ENCODE measurements at places on chromosomes 12 and 14.

DNA sequence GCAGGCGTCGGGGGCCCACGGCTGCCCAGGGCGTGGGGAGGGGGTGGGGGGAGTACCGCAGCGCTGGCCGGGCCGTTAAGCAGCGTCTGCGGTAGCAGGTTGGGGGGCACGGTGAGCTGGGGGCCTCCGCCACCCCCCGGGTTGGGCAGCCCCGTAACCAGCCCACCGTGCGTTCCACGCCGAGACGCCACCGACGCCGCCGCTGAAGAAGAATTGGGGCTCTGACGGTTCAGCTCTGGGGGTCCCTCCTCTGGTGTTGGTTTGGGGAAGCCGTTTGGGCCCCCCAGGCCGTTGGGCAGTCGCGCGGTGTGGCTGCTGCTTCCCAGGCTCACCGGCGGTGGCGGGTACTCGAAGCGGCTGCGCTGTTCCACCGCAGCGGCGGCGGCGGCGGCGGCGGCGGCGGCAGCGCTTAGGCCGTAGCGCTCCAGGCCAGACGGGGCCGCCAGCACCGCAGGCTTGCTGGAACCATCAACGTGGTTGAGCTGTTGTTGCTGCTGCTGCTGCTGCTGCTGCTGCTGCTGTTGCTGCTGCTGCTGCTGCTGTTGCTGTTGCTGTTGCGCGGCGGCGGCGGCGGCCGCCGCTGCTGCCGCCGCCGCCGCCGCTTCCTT lies 1.5 kb downstream of the IRF2BPL start:
- no peak for DNase-seq

- no peak for DNase-seq
Measured at GRCh38 chr14:37114559-37114958, 57.8 kb downstream of the SLC25A21 start.

DNA sequence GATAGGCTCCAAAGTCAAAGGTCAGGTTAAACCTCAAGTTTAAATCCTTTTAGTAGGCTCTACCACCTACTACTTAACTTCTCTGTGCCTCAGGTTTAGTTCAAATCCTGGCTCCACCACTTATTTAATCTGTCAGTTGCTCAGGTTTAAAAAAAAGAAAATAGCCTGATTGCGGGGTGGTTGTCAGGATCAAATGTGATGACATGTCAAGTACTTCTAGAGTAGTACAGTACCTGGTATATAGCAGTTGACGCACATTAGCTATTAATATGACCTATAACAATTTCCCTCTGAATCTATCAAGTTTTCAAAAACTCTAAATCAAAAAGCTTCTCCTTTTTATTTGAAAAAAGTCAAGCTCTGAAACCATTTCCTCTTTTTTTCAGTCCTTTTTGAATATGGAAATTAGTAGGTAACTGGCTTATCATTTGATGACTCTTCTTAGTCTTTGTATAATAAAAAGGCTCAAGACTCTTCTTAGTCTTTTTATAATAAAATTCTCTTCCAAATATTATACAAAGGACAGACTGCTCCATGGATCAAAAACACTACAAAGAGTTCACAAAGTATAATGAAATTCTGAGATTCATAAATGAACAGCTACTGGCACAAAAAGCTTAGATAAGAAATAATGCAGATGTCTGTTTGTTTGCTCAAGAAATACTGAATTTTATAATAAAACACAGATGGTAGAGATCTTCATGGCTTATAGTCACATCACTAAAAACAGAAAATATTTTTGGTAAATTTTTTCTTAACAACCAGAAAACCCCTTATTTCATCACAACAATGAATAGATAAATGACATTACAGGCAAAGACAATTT lies 5.0 kb downstream of the OSBPL8 start:
- no peak for DNase-seq

DNA sequence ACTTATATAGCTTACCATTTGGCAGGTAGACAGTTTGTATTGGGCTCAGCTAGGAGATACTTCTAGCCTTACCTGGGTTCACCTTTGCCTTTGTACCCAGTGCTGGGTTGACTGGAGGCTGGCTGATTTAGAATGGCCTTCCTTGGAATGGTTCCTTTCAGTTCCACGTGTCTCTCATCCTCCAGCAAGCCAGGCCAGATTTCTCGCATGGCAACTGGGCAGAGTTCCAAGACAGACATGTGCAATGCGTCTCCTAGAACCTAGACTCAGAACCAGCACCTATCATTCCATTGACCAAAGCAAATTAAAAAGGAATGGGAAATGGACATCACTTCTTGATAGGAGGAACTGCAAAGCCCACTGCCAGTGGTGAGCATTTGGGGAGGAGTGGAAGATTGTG lies 79.1 kb upstream of the BDKRB2 start:
- DNase-seq: no peak

- DNase-seq: no peak
Measured at GRCh38 chr12:90965204-90965603, 10.2 kb upstream of the CCER1 start.

- DNase-seq: no peak
Measured at GRCh38 chr12:122545855-122546254, 18.8 kb downstream of the KNTC1 start.

DNA sequence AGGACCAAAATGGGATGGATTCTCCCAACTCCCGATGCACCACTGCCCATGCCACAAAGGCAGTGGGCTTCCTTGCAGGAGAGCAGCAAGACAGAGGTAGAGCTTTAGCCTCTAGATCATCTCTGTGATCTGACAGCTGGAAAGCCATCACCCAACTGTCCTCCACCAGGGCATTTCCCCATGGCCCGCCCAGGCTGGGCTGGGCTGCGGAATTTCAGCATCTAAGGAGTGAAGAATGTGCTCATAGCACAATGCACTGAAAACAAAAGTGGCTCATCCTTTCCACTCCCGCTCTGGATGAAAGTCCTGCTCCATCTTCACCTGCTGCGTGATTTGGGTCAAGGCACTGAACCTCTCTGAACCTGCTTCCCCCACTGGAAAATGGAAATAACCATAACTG lies 5.6 kb downstream of the SYNE3 start:
- DNase-seq: no peak

DNA sequence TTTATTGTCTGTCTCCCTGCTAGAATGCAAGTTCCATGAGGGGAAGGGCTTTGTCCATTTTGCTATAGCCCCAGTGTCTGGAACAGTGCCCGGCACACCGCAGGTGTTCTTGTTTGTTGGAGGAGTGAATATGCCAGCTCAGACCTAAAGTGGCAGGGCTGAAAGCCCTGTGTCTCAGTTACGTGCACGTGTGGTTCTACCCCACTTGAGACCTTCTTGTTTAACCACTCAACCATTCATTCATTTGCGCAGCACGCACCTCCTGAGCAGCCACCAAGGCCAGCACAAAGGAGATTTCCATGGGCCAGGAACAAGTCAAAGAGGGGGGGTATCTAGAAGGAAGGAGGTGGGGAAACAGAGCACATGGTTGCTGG lies 338.0 kb upstream of the FKBP4 start:
- no peak for DNase-seq

GRCh38 chr12:129200576-129200975 lies 347.3 kb downstream of the GLT1D1 start:
- DNase-seq: no peak

DNA sequence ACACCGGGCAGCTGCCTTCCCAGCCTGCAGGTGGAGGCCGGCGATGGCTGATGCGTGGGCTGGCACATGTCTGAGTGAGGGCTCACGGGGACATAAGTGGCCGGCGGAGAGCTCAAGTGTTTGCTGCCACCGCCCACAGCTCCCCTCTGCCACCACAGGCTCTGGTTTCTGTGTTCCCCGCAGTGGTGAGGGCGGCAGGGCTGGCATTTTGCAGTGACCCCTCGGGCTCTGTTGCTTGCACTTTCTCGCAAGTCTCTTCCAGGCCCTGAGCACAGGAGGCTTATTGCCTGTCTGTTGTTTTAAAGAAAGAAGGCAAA lies 271.0 kb upstream of the RTL1 start:
- no peak for DNase-seq

GRCh38 chr12:93844164-93844784 lies 167.1 kb downstream of the CRADD start:
- no peak for DNase-seq

DNA sequence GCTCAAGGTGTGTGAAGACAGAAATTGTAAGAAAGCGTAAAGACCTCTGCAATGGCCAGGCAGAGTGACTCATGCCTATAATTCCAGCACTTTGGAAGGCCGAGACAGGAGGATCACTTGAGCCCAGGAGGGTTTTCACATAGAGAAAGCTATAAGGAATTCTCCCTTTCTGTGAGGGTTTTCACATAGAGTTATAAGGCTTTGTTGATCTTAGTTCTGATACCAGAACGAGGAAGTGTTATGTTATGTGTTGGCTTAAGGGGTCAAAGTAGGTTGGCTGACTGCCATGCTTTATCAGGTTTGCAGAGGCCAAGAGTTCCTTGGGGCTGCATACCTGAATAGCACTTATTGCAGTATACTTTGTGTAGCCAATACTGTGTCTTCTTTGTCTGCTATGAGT lies 139.1 kb downstream of the ERC1 start:
- no peak for DNase-seq

GRCh38 chr14:76810525-76810924 lies 2.2 kb downstream of the ANGEL1 start:
- DNase-seq: no peak

GRCh38 chr14:51293912-51294389 lies 53.9 kb downstream of the TMX1 start:
- DNase-seq: no peak

DNA sequence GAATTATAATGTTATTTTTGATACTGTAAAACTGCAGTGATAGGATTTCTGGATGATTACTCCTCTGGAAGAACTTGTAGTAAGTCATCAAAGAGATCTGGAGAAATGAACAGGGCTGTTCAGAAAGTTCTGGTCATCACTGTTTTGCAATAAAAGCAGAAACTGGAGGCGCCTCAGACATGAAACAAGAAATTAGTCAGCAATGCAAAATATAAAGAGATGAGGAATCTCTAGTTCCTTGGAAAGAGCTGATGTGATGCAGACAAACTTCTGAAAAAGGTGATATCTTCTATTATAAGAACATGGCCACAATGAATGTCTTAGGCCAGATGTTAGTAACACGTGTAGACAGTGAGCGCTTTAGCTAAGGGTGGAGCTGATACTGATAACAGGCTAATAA lies 9.5 kb downstream of the ACIN1 start:
- no peak for DNase-seq

DNA sequence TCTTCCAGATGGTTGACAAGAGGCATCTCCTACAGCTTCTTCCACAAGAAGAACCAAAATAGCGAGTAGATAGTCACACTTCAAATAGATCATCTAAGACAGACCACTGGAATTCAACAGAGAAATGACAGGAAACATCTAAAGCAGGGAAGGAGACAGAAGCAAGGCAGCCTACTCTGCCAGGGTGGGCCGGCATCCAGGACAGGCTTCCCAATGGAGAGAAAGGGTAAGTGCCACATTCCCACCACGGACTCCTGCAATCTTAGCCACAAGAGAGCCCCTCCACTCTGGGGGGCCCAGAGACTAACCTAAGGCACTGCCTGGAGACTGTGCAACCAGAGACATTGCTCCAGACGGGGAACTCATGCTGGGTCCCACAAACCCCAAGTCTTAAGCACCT lies 154.5 kb downstream of the NDUFA12 start:
- DNase-seq: no peak

GRCh38 chr12:116194935-116195431 lies 82.5 kb downstream of the MED13L start:
- DNase-seq: no peak

- DNase-seq: no peak
Measured at GRCh38 chr12:97200181-97200580, 262.4 kb upstream of the RMST start.

DNA sequence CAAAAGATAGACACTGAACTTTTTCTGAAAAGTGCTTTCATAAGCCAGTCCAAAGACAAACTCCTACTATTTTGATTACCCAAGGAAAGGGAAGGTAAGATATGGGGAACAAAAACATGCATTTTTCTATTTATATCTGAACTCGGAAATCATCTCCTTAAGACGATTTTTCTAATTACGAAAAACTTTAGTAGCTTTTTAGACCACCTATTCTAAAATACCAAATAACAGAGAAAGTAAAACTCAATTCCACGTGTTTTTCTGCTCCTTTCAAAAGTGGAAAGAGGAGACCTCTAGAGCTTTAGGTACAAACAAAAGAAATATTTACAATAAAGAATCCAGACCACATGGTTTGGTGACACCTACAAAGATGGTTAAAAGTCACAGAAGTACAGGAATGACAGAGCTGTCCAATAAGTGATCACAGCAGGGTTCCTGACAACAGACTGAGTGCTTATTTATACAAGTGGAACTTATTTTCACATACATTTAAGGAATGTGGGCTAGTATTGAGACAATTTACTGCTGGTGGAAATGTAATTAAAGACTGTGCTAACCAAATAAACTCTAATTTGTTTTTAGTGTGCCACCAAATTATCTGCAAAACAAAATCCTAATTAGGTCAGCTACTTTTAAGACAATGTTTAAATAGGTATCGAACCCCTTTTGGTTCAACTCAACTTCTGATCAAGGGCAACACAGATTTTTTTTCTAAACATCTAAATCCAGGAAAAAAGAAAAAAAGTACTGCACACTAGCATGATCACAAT lies 2.4 kb downstream of the LRIG3 start:
- DNase-seq: no peak

DNA sequence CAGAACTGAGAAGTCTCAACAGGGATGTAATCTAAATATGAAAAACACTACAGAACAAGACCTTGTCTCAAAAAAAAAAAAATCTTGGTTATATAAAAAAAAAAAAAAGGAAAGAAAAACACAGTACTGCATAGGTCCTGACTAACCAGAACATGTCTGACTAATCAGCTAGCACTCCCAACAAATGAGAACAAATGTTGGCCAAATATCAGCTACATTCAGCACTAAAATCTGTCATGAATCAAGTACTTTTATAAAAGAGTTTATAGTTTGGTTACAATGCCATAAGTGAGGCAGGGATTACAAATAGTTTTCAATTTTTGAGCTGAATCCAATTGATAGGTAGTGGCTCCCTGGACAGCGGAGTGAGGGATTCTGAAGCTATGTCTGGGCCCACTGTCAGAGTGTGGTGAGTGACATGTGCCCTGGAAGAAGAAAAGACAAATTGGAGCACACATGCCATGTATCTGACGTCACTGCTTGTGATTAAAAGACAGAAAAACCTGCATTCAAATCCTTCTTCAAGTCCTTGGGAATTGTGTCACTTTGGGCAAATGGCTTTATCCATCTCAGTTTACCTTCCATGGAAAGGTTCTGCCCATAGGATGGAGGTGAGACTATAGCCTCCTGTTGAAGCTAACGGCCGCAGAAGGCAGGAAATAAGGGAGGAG lies 5.6 kb upstream of the FAM234B start:
- no peak for DNase-seq

GRCh38 chr14:27253966-27254365 lies 656.1 kb upstream of the NOVA1 start:
- no peak for DNase-seq

DNA sequence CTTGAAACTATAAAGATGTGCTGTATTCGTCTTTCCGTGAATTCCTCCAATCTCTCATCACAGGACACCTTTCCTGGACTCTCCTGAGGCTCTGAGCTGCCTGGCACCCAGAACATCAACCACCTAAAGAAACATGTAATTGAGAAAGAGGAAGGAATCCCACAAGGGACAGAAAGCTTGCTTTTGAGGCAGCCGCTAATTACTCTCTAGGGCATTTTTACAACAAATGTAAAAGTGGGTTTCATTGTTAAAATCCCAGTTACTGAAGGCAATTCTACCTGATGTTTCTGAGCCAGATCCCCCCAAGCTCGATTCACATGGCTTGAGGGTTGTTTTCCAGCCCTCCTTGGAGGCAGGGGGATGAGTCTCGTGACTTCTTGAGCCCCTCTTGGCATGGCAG lies 238.5 kb upstream of the LHX5 start:
- no peak for DNase-seq

- no peak for DNase-seq
Measured at GRCh38 chr12:38744041-38744440, 161.3 kb downstream of the CPNE8 start.

GRCh38 chr14:54116972-54117371 lies 160.3 kb upstream of the BMP4 start:
- DNase-seq: no peak

Data from caudate nucleus (tissue), 63 donors.